ENCODE measurements at places on chromosomes 1 and 21.
A peak's percentile ranks its signal among the peaks of the same experiment; 100 is the strongest.

DNA sequence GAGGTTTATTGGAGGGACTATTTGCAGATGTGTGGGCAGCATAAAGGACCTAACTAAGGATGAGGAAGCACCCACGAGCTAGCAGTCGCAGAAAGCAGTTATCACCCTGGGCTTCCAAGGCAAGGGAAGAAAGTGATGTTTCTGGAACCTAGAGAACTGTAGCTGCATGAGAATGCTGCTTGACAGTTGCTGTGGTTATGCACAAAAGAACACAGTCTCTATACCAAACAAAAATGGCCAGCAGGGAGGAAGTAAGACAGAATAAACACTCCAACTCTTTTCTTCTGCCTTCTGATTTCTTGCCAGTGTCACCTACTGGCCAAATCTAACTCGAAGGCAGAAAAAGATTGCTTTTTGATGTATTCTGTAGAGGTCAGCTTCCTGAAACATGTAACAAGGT is 190.2 kb downstream of the RASAL2 start:
- no peak for DNase-seq

- DNase-seq, result no peak
These were observed 143.3 kb downstream of the GREM2 start for GRCh38 chr1:240468656-240469055.

DNA sequence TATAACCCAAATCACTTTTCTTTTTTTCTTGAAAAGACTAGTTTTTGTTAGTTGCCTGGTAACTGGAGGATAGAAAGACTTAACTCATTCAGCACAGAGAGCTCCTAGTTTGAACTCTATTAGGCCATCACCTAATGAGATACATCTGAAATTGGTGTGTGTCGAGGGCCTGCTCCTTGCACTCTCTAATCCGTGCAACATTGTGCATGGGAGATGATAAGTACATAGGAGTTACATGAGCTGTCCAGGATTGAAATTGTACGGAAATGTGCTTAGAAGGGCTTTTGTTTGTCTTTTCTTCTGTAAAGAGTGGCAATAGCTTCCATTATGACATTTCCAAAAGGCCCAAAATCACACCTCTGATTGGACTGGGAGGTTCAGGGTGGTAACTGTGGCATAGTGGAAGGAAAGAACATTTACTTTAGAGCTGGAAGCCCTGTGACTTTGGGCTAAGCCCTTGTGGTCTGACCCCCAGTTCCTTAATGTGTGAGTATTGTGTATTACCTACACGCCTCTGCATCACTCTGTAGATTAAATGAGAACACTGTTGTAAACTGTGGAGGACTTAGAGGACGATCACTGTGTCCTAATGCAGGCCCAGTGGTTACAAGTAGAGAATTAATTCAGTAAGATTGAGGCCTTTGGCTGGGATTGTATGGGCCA is 71.2 kb downstream of the FGGY start:
- DNase-seq, result no peak

DNA sequence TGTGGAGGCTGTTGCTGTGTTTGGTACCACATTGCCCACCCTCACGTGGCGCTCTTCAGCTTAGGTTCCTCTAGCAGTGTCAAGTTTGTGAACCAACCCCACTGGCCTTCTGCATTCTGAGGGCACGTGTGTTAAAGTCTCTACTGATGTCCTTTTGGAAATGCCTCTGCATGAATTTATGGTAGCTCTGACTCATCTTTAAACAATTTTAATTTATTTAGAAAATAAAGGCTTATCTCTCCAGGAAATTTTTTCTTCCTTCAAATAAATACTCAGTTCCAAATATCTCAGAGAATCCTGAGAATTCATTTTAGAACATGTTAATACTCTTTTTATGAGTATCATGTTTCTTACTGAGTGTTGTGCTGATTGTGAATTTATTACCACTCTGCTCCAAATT is 5.5 kb downstream of the CD1D start:
- DNase-seq, result no peak

GRCh38 chr1:10776190-10776905 is 20.1 kb downstream of the CASZ1 start:
- peak; percentile 39 for DNase-seq

DNA sequence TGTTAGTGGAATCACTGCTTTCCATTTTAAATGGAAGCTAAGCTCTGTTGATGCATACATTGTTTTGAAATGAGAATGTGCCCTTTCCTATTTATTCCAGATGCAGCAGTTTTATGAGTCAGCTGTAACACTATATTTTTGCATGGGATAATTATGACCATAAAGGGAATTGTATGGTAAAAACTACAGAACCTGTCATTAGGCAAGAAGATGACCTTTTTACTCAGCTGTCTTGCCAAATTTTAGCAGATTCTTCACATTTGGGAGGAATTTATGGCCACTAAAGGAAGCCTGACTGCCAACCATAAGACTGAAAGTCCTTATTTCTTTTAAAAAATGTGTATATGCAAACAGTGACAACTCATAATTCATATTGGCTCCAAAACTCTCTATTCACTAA is 356.3 kb upstream of the PRMT6 start:
- DNase-seq, result no peak

DNA sequence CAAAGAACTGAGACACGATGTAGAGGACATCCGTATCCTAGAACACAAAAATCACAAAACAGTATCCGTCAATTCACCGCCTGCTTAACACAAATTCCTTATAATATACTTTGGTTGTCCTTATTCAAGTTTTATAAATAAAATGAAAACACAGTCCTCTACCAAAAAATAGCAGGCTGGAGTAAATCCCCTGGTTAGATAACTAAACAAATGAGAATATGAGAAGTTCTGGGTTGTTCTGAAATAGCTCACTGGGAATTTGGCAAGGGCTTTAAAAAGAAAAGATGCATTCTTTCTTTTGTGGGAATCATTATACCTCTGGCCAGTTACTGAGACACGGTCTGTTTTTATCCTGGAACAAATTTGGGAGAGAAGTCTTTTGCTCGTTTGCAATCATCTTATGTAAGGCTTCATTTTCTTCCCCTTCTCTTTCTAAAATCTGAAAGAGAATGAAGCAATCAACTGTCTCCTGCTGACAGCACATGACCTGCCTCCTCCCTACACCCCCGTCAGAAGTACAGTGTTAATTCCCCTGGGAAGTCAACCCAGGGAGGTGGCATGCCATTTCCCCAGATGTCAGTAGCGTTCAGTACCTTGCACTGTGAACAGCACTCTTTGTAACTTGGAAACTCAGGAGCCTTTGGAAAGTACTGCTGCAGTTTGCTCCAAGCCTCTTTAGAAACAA is 37.1 kb upstream of the RAP1GAP start:
- DNase-seq, result peak; percentile 4

DNA sequence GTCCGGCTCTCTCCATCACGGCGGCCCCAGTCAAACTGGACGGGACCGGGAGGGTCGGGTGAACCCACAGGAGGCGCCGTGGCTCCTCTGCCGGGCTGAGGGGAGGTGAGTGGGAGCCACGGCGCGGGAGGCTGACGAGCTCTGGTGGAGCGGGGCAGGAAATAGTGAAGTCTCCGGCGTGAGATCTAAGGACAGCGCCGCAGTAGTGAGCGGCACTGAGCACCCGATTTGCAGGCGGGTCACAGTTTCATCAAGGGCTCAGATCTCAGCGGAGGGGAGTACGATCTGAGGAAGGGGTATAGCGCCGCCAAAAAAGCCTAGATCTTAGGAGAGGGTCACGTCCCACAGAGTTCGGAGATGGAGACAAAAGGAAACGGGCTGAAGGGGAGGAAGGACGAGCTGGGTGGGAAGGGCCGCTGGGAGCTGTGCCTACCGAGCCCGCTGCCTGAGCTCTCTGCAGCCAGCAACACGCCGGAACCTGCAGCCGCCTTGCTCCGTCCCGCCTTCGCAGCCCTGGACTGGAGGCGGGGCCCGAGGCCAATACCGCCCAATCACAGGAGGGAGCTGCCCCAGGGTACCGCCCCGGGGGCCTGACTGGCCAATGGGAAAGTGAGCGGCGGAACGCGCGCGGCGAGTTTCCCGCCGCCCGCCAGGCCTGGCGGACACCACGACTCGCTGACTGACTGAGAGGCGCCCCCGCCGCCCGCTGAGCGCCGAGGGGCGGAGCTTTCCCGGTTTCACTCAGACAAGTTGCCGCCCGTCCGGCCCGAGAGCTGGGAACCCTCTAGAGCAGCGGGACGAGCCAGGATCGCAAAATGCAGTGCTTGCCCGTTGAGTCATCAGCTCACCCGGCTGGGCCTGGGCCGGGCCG is 1.9 kb downstream of the SFN start:
- peak; percentile 99 for DNase-seq

GRCh38 chr1:99737016-99737415 is 29.4 kb downstream of the FRRS1 start:
- peak; percentile 9 for DNase-seq

DNA sequence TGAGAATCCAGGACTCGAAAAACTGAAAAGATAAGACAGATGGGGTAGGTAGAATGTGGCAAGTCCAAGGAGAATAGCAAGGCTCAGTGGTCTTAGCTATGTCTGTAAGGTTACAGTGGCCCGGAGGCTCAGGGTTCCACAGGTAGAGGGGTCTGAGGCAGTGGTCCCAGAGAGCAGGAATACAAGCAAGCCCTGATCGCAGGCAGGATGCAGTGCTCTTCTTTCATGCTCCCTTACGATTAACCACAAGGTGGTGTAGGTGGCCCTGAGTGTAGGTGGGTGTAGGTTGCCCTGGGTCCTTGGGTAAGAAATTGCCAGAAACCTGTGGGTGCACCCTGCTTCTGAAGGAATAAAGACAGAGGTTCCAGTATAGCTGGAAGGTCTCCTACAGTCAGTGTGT is 99.1 kb upstream of the RAB3GAP2 start:
- no peak for DNase-seq

DNA sequence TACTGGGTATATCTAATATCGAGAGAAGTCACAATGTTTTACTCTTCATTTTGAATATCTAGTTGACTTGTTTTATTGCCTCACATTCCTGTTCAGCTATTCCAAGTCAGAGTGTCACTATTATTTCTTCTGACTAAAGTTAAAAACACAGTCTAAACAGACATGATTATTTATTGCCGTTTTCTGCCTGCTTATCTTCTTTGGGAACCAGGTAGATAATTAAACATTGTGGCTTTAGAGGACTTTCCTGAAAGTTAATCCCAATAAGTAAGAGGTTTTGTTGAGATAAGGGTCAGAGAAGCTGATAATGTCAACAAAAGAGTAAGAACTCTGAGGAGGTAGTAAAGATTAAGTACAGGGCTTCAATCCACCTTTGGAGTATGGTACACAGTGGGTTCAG is 53.8 kb downstream of the PCNX2 start:
- DNase-seq, result no peak

DNA sequence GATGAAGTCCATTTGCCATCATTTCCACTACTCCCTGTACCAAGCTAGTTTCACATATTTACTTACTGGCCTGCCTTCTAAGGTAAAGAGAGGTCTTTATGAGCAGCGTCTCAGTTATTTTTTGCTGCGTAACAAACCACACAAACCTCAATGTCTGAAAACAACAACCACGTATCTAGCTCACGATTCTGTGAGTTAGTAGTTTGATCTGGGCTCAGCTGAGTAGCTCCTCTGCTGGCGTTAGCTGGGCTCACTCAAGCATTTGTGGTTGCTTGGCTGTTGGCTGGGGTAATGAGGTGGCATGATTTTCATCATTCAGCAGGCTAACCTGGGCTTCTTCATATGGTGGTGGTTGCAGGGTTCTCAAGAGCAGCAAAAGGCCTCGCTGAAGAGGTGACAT is 225.4 kb downstream of the FOXD2 start:
- no peak for DNase-seq

- DNase-seq, result no peak
These were observed 6.6 kb downstream of the UBIAD1 start for GRCh38 chr1:11279630-11280029.

GRCh38 chr1:204046346-204046745 is 26.6 kb upstream of the SOX13 start:
- no peak for DNase-seq

DNA sequence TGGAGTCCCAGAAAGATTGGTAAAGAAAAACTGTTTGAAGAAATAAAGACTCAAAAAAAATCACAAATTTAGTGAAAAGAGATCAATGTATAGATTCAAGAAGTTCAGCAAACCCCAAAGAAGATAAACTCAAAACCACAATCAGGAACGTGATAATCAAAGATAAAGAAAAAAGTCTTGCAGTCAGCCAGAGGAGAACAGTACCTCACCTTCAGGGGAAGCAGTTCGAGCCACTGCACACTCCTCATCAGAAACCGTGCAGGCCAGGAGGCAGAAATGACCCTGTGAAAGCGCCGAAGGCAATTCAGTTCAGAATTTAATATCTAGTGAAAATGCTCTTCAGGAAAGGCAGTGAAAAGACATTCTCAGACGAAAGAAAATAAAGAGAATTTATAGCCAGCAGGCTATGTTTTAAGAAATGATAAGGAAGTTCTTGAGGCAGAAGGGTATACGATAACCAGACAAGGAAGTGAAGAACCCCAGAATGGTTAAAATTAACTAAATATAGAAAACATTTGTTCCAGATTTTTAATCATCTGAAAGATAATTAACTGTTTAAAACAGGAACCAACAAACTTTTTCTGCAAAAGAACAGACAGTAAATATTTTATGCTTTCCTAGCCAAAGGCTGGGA is 13.5 kb upstream of the SUMO3 start:
- DNase-seq, result no peak

DNA sequence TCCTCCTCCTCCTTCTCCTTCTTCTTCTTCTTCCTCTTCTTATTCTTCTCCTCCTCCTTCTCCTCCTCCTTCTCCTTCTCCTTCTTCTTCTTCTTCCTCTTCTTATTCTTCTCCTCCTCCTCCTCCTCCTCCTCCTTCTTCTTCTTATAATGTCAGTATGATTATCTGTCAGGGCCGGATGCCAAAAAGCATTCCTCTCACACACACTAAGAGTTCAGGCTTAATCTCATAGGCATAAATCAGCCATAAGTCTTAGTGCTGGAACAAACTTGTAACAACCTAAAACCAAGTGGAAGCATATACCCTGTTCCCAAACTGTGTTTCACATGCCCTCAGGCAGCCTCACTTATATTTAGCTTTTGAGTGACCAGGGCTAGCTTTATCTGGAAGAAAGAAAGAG is 240.3 kb downstream of the LMX1A start:
- no peak for DNase-seq

- no peak for DNase-seq
These were observed 2.9 kb upstream of the SEMA4A start for GRCh38 chr1:156150333-156151011.

DNA sequence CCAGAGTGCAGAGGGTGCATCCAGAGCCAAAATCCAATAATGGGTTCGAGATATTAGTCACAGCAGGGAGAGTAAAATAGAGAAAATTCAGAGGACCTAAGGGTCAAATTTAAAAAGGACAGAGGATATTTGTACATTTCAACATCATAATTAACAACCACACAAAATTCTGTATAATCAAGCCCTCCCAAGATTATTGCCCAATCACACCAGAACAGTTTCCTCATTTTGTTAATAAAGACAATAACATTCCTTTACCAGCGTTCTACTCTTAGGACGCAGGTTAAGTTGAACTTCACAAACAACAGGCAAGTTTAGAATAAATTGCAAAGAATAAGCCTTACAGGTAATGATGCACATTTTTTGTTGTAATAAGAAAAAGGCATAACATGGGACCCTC is 462.8 kb downstream of the PTPRC start:
- DNase-seq, result no peak

Measured in NCI-H345 (cell line).